ENCODE measurements at places on chromosomes 4 and X.
A peak's percentile ranks its signal among the peaks of the same experiment; 100 is the strongest.

- DNase-seq: no peak
Observed at GRCh38 chrX:45360571-45360970, 159.9 kb upstream of the DIPK2B start.

- DNase-seq: no peak
Observed at GRCh38 chr4:10169839-10170387, 53.3 kb upstream of the WDR1 start.

- DNase-seq: no peak
Observed at GRCh38 chrX:50865311-50865710, 45.2 kb upstream of the BMP15 start.

- no peak for DNase-seq
Observed at GRCh38 chr4:153988492-153989363, 199.8 kb upstream of the SFRP2 start.

GRCh38 chrX:53211391-53211978, 13.5 kb downstream of the KDM5C start:
- DNase-seq: no peak

- peak; percentile 71 for DNase-seq
Observed at GRCh38 chr4:88659055-88659889, 38.4 kb downstream of the NAP1L5 start.

DNA sequence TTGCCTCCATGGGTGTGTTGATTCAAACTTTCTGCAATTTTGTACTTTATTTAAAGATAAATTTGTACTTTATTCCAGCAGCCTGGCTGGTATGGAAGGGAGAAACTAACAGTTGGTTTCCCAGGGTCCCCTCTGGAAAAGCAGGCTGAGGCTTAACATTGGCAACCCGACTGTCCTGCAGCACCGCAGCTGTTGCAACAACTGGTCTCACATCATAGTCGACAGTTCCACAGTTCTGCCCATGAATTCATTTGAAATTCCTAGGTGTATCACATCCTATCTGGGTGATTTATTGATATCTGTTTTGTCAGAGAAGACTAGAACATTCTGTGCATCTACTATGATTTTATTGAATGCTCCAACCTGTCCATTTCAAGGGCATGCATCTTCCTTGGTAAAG, 98.8 kb upstream of the GATB start:
- DNase-seq: no peak

GRCh38 chr4:87880106-87880505, 47.3 kb downstream of the MEPE start:
- no peak for DNase-seq

- no peak for DNase-seq
Observed at GRCh38 chr4:174657472-174657871, 135.2 kb upstream of the HPGD start.

DNA sequence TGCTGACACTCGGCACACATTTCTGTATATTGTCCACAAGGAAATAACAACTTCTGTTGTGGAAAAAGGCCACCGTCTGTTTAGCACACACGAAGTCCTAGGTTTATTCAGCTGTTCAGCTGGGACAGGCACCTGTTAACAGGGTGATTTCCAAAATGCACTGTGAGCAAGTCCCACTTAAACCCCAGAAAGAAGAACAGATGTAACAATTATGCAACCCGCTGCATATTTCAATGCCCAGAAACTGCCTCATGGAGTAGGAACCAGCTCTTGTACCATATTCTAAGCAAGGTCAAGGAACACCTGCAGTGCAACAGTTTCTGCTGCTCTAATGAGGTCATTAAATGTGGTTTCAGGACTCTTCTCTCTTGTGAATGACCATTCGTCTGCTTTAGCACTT, 77.1 kb downstream of the GEMIN8 start:
- no peak for DNase-seq
